ENCODE measurements at places on chromosomes 16 and 17.

DNA sequence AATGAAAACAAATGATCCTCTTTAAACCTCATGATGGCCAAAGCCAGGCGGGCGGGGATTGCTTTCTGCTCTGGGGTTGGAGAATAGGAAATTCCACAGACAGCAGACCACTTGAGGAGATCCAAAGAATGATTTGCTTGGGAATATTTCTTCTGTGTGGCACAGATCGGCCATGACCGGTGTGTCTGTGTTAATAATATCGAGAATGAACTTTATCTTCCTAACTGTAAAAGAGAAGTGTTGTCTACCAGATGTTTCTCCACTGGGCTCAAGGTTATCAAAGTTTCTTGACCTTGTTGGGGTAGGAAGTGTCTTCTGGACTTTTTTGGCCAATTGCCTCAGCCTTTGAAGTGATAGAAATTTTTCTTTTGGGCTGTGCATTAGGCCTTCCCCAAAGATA is 186.6 kb upstream of the ZFHX3 start:
- DNase-seq = no peak

- no peak for DNase-seq
Observed at GRCh38 chr17:80055597-80055996, 19.2 kb downstream of the CCDC40 start.

DNA sequence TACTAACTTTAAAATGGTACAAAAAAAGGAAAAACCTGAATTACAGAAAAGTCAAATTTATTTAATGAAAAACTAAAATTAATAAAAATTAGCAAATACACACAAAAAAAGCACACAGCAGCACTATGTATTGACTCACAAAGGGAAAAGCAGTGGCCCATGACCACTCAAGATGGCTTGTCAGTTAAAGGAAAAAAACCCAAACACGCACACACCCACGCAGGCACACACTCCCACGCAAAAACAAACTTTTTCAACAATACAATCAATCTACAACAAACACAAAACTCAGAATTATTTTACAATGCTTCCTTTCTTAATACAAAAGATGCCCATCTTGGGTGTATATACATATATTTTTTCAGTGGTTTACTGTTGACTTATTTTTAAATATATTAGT is 24.2 kb downstream of the SIAH1 start:
- no peak for DNase-seq

DNA sequence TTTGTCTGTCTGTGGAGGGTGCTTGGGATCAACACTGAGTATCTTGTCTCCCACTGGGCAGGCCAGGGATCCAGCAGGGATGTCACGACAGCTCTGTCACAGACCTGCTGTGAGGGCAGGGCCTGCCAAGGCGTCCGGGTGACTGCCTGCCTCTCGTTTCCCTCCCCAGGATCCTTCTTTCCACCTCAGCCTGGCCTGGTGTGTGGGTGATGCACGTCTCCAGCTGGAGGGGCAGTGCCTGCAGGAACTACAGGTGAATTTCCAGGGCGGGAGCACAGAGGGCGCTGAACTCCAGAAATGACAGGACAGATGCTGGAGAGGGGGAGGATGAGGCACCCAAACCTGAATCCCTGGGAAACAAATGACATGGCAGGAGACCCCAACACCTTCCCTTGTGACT is 6.8 kb upstream of the MMP15 start:
- no peak for DNase-seq
